ENCODE measurements at places on chromosomes 7 and 10.

GRCh38 chr7:102272075-102272916 lies 14.4 kb upstream of the SH2B2 start:
- DNase-seq = peak; percentile 77

- no peak for DNase-seq
Measured at GRCh38 chr10:60979667-60980104, 35.7 kb upstream of the RHOBTB1 start.

DNA sequence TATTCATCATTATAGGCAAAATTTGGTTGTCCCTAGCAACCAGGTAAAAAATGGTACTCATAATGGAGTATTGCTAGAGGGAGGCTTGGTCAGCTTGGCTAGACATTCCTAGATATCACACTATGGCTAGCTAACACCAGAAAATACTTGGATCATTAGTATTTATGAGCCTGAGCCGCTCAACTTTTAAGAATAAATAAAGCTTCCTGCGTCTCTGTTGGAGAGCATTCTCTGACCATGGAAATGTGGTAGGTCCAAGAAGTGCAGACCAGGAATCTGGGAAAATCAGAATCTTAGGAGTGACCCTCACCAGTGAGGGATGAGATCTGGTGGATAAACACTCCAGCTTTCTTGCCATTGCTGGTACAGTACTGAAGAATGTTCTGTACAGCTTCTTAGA lies 157.6 kb upstream of the AGR3 start:
- DNase-seq = no peak

DNA sequence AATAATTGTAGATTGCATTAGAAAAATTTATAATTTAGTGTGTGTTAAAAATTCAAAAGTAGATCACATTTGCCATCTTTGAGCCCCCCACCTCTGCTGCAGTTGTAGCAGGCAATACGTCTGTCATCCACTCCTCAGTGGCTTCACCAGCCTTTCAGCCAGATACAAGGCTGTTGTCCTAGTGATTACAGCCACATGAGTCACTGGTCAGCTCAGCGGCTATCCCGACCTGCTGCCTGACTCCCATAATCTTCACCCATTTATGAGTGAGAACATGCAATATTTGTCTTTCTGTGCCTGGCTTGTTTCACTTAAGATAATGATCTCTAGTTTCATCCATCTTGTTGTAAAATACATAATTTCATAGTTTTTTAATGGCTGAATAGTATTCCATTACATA lies 9.2 kb downstream of the OR2A5 start:
- DNase-seq = no peak

DNA sequence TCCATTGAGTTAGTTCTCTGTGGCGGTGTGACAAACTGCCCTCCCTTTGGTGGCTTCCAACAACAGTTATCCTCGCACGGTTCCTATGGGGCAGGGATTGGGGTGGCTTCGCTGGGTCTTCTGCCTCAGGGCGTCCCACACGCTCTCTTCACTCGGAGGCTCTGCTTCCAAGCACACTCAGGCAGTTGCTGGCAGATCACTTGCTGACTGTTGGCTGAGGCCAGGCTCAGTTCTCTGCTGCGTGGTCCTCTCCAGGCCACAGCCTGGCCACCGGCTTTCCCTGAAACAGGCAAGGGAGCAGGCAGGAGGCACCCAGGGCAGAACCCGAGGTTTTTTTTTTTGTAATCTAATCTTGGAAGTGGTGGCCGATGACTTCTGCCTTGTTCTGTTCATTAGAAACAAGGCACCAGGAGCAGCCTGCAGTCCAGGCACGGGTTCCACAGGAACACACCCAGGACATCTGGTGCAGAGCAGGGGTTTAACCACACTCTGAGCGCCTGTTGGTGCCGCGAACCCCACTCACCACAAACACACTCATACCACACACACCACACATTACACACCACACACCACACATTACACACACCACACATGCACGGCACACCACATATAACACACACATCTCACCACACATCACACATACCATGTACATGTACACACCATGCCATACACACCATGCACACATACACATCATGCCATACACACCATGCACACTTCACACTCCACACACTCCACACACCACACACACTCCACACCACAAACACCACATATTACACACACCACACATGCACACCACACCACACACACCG lies 112.2 kb downstream of the PTPN20 start:
- no peak for DNase-seq
